Hematopoietic multipotent progenitor cell treated with erythropoietin and hydrocortisone succinate and interleukin-3 and kit ligand, for 6 days (in vitro differentiated cells): ENCODE measurements at places on chromosomes 3 and 15.

GRCh38 chr3:51953445-51953844 is 1.7 kb upstream of the GPR62 start:
- no peak for DNase-seq

GRCh38 chr3:138389144-138389601 is 40.8 kb downstream of the MRAS start:
- no peak for DNase-seq

DNA sequence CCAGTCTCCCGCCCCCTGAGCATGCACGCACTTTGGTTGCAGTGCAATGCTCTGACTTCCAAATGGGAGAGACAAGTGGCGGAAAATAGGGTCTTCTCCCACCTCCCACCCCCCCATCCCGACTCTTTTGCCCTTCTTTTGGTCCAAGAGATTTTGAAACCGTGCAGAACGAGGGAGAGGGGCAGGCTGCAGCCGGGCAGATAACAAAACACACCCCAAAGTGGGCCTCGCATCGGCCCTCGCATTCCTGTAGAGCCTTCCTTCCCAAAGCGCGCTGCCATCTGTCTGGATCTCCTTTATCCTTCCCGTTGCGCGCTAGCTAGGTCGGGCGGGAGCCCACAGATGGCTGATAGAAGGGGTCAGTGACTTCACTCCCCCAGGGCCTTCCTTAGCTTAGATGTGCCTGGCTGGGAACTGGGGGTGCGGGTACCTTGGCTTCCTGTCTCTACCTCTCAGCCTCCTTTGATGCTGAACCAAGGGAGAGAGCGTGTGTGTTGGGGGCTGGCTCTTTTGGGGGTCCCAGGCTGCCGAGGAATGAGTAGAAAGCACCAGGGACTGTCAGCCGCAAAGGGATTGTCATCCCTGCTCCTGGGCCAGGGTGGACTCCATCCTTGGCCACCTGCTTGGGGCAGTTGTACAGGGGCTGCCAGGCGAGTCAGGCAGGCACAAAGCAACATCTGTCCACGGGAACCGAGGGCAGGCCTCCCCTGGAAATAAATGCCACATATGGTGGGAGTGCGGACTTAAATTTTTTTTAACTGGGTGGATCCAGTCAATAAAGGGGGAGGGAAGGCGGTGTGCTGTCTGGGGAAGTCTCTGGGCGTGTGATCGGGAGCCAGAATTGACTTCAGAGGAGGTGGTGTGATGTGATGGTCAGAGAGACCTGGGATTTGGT is 1.8 kb downstream of the SMAD3 start:
- no peak for DNase-seq

- DNase-seq = no peak
Measured at GRCh38 chr3:34669490-34669889, 871.1 kb downstream of the PDCD6IP start.

GRCh38 chr3:38853011-38853410 is 37.0 kb upstream of the SCN10A start:
- DNase-seq = no peak
